ENCODE measurements at places on chromosomes 12 and 14.

DNA sequence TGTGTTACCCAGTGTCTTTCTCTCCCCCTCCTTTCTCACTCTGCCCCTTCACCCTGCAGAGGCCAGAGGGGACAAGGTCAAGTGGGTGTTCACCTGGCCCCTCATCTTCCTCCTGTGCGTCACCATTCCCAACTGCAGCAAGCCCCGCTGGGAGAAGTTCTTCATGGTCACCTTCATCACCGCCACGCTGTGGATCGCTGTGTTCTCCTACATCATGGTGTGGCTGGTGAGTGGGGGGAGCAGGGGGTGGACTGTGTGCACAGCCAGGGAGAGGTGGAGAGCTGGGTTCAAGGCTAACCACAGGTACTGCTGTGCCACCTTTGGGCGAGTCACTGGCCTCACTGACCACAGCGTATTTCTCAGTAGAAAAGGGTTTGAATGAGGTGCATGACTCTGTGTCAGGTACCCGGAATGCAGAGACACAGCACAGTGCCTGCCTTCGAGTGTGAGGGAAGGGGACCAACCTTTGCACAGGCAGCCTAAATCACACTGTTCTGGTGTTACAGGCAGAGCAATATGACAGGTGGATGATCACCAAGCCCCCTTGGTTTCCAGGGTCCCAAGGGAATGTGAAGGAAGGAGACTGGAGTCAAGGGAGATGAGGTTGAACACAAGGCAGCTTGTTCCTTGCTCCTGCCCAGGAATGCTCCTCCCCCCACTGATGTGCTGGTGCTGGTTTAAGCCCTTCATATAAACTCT, 30.8 kb upstream of the RIN3 start:
- DNase-seq = no peak

DNA sequence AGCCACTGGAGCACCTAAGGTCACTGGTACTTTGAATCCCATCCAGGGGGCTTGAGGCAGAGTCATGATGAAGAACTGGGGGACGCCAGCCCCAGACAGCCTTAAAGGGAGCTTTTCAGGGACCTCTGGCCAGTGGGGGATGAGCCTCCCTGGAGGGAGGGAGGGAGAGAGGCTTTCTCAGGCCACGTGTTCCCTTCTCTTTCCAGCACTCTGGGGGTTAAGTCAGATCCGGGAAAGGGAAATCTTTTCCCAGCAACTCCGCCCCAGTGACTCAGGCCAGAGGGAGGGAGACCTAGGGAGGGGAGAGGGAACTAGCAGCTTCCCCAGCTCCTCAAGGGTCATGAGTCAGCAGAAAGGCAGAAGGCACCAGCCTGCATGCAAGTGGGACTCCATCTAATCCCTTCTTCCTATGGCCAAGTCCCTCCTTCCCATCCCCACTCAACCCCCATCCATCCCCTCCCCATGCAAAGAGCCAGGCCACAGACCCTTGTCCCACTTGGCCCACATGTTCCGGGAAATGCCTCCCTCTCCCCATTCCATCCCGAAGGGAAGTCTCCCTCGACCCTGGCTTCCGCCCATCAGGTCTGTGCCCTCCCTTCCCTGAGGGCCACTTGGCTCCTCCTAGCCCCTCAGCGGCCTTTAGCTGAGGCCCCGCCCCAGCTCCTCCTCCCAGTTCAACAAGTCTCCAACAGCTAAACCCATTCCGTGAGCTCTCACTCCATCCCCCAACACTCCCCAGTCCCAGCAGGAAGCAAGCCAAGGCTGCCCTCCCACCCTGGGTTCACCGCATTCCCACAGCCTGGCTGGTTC, 5.6 kb downstream of the TNFRSF1A start:
- DNase-seq = peak; percentile 39

DNA sequence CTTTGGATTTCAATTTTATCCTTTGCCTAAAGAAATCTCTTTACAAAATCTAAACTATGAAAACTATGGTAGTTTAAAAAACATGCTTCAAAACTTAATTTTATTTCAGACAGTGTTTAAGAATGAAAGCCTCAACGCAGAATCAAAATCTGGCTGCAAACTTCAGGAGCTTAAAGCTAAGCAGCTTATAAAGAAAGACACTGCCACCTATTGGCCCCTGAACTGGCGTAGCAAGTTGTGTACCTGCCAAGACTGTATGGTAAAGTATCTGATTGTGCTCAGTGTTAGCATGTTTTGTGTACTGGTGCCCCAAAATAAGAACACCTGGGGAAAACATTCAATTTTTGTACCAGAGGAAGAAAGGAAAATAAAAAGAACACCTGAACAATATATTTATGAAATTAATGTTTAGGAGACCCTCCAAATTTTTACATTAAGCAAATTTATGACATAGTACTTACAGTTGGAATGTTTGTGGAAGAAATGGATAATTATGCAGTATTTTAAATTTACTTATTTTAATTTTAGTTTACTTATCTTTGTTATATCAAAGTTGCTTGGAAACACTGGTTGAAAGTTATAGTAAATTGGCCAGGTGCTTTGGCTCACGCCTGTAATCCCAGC, 12.2 kb downstream of the UBR7 start:
- peak; percentile 77 for DNase-seq

DNA sequence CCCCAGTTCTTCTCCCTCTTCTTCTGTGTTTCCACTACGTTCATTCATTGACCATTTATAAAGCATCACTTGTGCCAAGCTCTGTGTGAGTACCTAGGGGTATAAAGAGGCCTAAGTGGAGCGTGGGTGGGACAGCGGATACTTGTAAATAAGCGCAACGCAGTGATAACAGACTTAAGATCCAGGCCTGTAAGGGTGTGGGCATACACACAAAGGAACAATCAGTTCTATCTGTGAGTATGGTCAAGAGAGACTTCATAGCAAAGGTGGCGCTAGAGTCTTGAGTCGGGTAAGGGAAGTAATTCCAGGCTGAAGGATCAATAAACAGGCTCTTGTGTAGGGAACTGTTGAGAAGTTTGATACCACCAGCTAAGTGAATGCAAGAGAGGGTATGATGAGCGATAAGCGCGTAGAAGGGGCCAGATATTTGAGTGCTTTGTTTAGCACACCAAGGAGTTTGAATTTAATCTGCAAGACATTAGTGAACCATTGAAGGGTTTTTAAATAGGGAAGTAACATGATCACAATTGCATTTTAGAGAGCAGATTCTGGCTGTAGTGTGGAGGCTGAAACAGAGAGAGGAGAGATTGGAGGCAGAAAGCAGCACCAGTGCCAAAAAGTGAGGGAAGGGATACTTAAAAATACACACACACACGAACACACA, 1.0 kb upstream of the GXYLT1 start:
- DNase-seq = no peak

DNA sequence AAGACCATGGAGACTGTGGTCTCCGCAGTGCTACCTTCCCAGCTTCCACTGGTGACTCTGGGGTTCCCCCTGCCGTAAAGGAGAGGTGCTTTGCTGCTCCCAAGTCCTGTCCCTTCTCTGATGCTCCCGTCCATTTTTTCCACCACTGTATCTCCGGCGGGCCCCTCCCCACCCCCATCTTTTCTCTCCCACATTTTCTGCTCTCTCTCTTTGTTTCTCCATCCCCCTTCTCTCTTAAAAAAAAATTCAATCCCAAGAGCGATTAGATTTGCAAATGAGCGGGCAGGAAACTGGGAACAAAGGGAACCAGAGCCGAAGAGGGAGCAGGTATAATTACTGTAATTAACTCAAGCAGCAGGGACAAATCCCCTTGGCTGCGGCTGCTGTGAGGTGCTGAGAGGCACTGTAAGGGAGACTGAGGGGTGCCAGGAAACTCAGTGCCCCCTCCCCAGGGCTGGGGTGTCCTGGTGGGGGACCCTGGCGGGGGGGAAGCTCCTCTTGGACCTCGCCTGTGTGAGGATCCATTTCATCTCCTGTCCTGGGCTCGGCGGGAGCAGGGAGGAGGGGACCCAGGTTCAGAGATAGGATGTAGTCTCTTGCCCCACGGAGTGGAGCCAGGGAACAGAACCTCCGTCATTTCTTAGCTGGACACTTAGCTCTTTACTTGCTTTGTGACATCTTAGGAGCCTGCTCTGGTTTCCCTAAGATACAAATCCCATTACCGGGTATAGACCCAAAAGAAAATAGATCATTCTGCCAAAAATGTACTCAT, 140.4 kb upstream of the NRXN3 start:
- DNase-seq = no peak

DNA sequence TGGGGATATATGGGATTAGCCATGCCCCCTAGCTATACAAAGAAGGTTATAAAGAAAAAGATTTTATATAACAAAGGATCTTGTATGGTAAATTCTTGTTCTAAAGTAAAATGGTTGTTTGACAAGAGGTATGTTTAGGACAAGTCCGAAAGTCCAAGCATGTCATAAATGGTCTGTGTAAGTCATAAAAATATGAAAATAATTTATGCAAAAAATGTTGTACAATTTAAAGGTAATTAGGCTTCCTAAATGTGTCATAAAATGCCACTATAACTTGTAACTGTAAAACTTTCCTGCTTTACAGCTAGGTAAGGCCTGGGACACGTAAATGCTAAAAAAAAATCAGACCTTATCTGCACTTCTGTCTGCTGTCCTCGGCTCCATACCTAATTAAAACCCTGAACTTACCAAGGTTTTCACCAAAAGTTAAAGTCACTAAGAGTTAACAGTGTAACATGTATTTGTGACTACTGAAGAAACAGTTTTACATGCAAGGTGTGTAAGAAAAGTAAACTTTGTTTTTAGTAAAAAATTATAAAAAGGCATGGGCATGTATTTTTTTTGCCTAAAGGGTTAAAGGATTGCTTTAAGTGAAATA, 110.0 kb upstream of the RESF1 start:
- DNase-seq = no peak

GRCh38 chr12:49974677-49975317, 2.0 kb downstream of the AQP6 start:
- DNase-seq = no peak

Data from hematopoietic multipotent progenitor cell treated with erythropoietin and hydrocortisone succinate and interleukin-3 and kit ligand, for 17 days (in vitro differentiated cells).